NCI-H774 (cell line): ENCODE measurements at places on chromosomes 2 and 18.

- DNase-seq = no peak
Observed at GRCh38 chr2:113216891-113217454, 43.2 kb downstream of the PSD4 start.

- no peak for DNase-seq
Observed at GRCh38 chr2:164593541-164593940, 27.7 kb downstream of the GRB14 start.

DNA sequence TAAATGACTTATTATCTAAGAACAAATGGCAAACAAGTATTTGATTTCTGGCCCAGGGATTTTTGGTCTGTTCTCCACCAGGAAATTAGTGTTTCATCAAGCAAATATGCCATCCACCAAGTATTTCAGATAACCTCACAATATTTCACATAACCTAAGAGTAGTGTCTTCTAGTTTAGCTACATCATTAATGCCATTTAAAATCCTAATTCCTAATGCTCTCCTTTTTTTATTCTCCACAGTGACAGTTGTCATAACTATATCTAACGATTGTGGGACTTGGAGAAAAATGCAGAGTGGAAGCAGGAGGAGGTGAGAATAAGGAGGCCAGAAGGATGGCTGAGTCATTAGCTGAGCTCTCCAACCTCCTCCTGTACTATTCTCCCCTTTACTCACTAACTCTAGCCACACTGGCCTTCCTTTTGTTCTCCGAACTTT lies 58.5 kb upstream of the CTLA4 start:
- DNase-seq = no peak

- no peak for DNase-seq
Observed at GRCh38 chr2:68937346-68938055, 15.2 kb downstream of the GKN2 start.

DNA sequence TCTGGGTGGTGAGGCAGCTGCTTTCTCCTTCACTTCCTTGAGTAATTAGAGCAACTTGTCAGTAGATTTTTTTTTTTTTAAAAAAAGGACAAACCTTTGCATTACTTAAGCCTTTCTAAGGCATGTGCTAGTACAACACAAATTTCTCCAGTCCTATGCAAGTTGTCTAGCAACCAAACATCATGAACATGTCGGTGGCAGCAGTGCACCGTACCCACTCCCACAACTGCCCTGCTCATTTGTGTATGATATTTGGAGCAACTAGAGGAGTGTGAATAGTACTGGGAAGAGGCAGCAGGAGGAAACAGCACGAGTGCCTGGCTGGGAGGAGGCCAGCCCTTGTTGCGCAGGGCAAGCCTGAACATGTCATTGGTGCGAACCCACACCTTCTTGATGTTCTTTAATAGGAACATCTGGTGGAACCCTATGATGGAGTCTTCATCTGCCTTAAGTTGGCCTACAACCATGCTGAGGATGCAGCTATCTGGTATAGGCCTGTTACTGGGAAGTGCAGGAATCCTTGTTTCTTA lies 238.3 kb downstream of the TDRD15 start:
- DNase-seq = no peak

DNA sequence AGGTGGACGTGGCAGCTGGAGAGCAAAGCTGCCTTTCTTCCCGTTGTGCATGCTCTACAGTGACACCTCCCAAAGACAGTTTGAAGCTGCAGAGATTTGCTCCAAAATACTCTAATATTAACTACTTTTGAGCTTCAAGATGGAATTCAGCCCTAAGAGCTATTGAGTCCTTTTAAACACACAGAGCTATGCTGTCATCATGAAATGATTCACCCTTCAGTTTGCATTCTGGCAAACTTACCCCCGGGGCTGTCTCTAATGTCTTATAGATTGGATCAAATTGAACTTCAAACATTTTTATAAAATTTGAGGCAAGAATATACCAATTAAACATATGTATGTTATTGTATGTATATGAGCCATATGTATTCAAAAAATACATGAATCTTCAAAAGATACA lies 110.7 kb upstream of the EFEMP1 start:
- no peak for DNase-seq

- DNase-seq = no peak
Observed at GRCh38 chr2:88855620-88856408, 164.3 kb downstream of the RPIA start.

GRCh38 chr18:73900106-73900835 lies 247.4 kb downstream of the FBXO15 start:
- no peak for DNase-seq

DNA sequence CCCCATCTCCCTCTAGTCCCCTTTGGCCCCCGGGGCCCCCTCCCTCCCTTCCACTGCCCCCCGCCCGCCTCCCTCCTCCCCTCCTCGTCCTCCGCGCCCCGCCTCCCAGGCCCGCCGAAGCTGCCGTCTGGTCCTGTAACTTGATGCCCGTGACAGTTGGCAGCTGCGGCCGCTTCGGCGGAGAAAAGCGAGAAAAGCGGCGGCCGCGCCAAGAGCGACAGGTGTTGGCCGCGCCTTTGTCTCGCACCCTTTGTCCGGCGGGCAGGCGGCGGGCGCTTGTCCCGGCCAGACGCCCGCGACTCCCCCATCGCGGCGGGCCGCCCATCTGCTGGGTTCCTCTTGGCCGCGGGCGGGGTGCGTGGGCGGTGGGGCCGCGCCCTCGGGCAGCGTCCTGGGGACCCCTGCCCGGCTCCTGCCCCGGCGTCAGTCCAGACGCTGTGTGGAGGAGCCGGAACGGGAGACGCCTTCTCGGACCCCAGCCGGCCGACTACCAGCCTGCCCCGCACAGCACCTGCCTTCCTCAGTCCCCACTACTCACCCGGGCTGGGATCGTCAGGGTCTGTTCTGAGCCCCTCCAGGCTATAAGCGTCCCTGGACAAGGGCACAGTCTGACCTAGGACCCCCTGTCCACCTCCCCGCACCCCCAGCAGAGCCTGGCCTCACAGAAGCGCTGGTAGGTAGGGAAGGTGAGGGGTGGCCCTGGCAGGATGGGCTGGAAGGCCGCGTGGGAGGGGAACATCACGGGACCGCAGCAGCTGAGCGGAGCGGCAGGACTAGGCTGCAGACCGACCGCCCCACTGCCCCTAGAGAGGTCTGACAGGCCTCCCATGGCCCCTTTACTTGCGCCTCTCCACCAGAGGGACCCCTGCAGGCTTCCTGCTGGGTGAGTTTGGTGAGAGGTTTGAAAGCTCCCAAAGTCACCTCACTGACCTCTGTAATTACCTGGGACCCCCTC lies 1.2 kb upstream of the HES6 start:
- DNase-seq = peak; percentile 94

DNA sequence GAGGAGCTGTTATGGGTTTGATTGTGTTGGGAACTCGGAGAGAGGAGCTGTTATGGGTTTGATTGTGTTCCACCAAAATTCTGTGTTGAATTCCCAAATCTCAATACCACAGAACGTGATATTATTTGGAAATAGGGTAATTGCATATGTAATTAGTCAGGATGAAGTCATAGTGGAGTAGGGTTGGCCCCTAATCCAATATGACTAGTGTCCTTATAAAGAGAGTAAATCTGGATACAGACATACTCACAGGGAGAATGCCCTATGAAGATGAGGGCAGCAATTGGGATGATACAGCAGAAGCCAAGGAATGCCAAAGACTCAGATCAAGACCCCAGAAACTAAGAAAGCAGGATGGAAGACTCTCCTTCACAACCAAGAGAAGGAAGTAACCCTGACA lies 1023.2 kb upstream of the ZEB2 start:
- no peak for DNase-seq

- no peak for DNase-seq
Observed at GRCh38 chr18:50977037-50977760, 9.4 kb downstream of the ELAC1 start.

DNA sequence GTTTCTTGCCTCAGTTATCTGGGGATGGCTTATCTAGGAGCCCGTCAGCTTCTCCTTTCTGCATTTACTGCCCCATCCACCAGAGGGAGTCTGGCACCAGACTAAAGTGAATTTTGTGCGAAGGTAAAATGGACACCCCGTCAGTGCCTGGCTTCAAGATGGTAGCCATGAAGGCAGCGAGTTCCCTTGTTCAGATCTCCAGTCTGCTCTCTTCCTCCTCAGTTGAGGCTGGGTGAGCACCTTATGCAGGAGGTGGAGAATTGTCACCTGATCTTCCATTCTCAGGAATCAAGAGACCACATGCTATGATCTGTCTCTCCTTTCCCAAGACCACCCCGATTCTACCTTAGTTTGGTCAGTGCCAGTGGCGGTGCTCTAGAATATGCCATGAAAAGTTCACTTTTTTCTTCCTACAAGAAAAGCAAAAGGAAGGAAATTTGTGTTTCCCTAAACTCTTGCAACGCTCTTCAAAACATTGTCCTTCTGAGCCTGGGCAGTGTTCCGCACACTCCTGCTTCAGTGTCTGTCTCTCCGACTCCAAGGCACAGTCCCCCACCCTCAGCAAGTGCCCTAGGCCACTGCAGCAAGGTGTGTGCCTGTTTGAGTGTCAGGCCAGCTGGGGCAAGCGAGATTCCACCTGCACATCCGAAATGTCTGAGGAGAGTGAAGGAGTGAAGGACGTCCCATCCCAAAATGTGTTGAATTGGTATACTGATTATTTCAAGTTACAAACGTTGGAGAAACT lies 168.6 kb downstream of the SS18 start:
- peak; percentile 5 for DNase-seq

DNA sequence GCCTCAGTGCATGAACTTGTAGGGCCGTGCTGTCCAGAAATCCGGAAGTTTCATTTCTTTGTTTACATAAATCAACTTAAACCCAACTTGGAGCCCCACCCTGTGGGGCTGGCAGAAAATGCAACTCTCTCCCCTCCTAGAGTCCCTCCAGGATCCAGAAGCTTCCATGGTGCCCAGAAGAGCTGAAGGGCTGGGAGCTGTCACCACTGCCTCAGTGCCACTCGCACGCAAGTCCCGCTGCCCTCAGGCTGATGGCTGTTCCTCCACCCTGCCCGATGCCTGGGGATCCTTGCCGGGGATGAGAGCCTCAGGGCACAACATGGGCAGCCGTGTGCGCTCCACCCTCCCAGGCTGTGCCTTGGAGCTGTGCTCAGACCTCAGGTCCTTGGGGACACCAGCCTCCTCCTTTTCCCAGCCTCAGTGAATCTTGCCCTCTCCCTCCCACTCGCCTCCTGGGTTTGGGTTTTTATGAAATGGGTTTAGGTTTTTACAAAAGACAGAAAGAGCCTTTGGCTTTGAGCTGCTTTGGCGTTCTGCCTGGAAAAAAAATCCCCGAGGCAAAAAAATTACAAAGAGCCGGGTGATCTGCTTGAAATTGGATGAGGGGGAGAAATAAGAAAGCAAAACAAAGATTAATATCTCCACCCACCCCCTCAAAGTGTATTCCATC lies 155.2 kb downstream of the TWIST2 start:
- no peak for DNase-seq

GRCh38 chr18:62164310-62164709 lies 22.5 kb downstream of the PIGN start:
- DNase-seq = no peak

DNA sequence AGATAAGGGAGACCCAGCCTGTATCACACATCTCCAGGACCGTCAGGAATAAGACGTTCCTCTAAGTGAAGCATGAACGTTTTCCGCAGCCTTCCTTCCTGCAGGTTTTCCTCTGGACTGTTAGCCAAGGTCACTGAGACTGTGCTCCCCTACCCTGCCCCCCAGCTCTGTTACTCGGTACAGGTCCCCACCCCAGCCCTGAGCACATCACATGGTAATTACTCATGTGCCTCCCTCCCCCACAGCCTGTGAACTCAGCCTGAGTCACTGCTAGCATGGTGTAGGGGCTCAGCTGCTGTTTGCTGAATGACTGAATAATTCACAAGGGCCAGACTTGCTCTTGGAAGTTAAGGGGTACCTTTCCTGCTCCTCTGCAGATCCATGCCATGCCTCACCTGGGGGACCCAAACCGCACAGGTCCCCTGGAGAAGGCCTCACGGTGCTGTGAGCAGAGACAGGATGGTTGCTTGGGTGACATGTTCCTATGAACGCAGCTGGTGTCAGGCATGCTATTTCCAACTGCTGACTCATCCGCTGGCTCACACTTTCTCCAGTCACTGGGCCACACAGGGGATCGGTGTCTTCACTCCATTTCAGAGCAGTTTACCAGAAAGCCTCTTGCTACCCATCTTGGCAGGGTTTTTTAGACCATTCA lies 88.2 kb downstream of the PLB1 start:
- DNase-seq = no peak

- DNase-seq = no peak
Observed at GRCh38 chr2:113182471-113183260, 8.9 kb downstream of the PSD4 start.

DNA sequence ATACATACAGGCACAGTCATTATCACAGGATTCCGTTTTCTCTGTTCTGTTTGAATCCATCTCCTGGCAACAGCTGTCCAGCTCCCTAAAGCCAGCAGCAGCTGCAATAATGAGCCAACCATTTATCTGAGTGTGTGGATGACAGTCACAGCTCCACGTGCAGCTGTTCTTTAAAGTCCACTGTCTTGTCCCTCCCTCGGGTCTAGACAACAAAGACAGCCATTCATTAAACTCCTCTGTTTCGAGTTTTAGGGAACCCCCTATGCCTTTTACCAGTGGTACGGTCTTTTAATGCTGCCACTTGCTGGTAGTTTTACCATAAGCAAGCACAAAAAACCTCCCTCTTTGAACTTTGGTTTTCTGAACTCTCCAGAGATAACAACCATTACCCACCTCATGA lies 16.0 kb upstream of the MSGN1 start:
- DNase-seq = peak; percentile 48

DNA sequence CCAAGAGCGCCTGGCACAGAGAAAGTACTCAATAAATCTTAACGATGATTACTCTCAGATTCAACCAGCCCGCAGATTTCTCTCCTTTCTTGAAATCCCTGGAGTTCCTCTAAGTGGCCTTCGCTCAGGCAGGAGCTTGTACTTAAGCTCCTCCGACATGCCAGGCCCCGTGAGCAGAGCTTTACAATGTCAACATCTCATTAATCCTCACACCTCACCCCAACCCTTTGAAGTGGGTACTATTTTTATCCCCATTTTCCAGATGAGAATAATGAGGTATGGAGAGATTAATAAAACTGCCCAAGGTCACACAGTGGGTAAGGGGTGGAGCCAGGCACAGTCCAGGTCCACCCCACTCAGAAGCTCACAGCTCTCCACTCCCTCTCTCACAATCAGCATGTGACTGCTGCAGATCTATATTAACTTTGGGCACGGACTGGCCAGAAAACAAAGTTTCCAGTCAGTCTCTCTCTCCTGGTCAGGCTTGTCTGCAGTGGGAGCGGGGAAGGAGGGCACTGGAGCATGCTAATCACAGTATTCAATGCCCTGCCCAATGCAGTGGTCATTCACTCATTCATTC lies 18.0 kb downstream of the DNMT3A start:
- DNase-seq = no peak

GRCh38 chr2:217468042-217468830 lies 534.6 kb downstream of the TNS1 start:
- no peak for DNase-seq
